Nucleus accumbens (tissue), 56 donors: ENCODE measurements at places on chromosomes 5 and 9.

DNA sequence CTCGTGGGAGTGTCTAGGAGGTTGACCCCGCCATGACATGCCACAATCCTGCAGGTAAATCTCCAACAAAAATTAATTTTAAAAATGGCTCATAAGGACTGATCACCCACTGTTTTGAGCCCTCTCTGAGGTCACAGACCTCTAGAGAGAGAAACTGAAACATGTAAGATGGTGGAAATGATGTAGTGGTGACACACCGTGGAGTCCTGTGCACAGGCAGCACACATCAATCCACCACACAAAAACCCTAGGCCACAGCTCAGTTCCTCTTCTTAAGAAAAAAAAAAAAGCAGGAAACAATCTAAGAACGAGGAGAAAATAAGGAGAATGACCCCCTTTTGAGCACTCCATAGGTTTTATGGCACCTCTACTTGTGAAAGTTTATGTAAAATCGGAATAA lies 93.8 kb upstream of the FAM120A start:
- DNase-seq: no peak

GRCh38 chr9:97811533-97812246 lies 41.3 kb upstream of the FOXE1 start:
- no peak for DNase-seq

DNA sequence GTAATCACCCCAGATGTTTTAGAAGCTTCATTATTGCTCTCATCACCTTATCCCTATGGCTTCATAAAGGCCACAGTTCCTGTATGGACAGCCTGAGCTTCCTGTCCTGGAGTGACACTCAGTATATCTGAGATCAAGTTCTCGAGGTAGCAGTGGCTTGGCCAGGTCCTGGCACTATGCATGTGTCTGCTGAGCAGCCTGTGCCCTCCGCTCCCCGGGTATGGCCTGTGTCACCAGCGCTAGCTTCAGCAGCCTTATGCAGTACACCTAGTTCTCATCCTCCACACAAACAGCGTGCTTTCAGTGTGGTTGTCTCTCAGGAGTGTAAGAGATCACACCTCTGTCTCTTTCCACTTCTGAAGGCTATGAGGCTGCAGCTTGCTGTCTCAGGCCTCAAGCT lies 514.7 kb downstream of the DIRAS2 start:
- DNase-seq: no peak

DNA sequence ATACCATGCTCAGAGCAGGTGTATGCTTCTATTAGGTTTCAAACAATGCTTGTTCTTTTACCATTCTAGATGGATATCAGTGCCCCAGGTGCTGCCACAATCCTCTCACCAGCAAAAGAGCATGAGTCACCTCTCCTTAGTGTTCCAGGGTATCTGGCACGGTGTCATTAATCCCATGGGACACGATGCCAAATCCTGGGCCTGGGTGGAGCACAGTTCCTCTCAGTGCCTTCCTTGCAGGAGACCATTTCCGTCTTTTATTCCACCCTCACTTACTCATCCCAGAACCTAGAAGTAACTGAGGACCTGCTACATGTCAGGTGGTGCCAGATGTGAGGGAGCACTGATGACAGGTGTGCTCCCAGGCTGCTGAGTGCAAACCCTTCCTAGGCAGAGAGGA lies 1.3 kb upstream of the OR13J1 start:
- DNase-seq: no peak

- no peak for DNase-seq
Observed at GRCh38 chr5:79973511-79973910, 17.6 kb downstream of the MTX3 start.

GRCh38 chr5:149299451-149300054 lies 27.9 kb downstream of the AFAP1L1 start:
- DNase-seq: no peak

DNA sequence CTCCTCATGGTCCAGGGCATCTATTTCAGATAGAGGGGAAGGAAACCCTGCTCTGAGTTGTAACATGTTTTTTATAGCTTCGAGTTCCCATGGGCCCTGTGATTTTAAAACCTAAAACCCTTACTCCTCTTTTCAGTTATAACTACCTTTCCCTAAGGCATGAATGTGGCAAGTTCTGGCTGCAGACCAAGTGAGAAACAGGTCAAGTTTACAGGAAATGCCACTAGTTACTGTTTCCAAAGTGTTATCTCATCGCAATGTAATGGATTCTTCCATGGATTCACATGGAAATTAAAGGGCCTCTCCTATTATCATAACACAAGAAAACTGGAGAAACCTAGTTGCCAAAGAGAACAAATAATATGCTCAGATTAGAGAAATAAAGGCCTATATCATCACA lies 574.5 kb upstream of the GRAMD2B start:
- no peak for DNase-seq

DNA sequence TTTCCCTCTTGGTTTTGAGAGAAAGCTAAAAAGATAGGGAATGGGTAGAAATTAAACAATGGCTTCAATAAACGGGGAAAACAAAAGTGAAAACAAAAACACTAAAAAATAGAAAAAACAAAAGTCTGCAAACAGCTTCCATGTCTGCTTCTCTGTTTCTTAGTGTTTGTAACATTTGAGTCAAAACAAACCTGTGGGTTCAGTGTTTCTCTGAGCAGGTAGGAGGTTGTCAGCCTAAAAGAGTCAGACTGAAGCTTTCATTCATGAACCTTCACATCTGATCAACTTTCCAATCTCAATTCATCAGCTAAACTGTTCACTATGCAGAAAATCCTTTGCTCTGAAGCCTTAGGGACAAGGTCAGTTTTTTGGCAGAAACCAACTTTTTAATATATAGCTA lies 102.5 kb upstream of the ADAMTS16 start:
- no peak for DNase-seq

DNA sequence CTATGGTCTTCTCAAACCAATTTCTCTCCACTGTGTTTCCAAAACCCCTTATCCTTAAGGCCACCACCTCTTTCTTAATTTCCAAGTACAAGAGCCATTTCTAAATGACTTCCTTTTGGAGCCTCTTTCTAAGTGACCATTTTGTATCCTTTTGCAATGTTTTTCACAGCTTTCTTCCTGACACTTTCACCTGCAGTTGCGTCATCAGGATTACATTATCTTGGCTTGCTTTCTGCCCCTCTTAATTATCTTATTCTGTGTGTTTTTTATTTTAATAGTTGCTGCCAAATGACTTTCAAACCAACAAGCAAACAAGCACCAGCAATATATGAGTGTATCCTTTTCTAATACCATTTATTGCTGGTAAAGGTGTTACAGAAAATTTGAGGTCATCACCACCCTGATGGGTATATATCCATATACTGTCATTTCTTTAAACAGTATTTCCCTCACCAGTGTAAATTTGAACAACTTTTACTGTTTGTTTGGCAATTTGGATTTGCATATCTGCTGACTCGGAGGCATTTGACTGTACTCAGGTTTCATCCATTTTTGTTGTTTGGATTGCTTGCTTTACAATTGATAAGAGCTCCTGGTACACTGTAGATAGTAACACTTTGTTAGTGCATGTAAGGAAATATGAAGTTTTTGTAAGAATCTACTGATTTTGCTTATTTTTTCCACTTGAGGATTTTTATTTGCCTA lies 5.4 kb upstream of the ANXA1 start:
- DNase-seq: no peak

DNA sequence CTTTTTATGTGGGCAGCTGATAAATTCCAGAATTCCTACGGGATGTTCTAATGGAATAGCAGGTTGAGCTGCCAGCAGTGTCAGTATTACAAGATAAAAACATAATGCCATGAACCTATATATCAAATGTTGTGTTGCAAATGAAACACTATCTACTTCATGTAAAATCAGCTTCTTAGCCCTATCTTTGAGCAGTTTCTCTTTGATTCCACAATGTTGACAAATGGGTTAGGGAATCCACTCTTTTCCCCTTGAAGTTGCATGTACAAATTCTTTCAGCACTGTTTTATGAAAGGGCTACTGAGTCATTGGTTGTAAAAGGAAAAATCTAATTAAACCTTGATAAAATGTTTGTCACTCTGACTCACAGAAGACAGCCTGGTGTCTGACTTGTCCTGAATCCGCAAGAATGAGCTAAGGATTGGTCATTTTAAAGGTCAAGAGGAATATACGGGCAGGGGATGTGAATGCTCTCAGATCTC lies 950.6 kb upstream of the NUDT12 start:
- no peak for DNase-seq

DNA sequence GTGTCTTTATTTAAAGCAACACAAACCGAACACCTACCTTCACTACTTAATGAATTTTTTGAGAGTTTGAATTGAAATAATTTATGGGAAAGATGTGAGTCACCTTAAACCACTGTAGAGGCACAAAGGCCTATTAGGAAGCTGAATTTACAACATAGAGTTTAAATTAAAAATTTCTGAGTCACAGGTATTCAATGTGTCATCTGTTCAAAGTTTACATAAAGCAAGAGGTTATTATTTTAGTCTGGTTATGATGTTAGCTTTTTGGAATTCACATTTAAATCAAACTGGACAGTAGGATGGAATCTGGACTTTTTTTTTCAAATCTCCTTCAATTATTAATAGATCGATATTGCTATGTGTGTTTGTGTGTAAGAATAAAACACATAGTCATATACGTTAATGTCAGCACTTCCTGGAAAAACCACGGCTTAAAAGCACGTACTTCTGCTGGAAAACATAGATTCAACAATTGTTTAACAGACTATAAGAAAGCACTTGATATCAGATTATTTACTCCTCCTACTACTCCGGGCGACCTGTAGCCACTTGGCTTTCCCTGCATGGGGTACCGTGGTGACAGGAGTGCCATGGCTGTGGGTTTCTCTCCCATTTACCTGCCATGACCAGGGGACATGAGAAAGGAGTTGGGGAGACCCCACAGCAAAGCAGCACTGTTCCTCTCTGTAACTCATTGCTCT lies 638.6 kb downstream of the SEMA5A start:
- no peak for DNase-seq

- no peak for DNase-seq
Observed at GRCh38 chr5:160555971-160556631, 134.4 kb downstream of the PTTG1 start.

DNA sequence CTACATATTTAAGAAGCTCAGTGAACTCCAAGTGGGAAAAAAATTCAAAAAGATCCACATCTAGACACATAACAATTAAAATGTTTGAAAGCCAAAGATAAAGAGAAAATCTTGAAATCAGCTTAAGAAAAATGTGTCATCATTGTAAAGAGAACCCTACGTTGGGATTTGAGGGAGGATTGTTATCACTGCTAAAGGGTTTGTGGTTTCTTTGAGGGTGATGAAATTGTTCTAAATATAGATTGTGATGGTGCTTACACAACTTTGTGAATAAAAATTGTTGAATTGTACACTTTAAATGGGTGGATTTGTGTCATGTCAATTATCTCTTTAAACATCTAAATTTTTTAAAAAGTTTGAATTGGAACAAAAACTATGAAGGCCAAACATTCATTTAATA lies 92.2 kb upstream of the ADAMTS19 start:
- DNase-seq: no peak

- DNase-seq: no peak
Observed at GRCh38 chr9:122281368-122281767, 16.7 kb downstream of the MRRF start.

DNA sequence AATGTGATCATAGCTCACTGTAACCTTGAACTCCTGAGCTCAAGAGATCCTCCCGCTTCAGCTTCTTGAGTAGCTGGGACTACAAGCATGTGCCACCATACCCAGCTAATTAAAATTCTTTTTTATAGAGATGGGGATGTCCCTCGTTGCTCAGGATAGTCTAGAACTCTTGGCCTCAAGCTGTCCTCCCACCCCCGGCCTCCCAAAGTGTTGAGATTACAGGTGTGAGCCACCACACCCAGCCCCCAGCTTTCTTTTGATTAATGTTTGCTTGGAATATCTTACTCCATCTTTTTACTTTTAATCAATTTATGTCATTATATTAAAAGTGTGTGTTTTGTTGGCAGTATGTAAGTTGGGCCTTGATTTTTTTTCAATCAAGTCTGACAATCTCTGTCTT lies 59.4 kb upstream of the EXOC3 start:
- no peak for DNase-seq

DNA sequence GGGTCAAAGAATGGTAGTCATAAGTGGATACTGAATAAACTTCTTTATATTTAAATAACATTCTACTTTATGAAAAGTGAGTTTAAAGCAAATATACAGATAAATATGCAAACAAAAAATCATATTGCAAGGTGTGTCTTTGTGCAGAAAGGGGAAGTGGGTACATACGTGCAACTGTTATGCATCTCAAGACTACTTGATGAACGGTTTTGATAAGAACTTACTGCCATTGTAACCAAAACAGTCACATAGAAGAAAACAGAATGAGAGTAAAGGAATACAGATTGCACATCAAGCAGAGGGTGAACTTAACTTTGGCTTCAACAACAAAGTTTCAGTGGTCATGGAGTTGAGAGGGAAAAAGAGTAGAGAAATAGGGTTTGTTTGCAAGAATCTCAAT lies 9.9 kb downstream of the CAMK4 start:
- DNase-seq: no peak

DNA sequence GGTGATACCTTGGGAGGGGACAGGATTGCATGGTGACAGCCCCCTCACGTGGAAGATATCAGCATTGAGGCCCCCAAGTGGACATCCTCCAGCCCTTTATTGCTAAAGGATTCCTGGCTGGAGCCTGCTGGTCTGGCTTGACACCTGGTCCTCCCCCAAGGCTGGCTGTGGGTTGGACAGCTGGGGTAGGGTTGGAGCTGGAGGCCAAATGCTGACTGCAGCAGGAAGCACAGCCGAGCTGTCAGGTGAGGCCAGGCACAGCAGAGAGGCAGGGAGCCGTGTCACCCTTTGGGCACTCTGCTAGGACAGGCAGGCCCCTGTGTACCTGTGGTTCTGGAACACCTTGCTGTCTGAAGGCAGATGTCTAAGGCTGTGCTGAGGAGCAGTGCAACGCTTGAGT lies 2.2 kb downstream of the CACFD1 start:
- DNase-seq: no peak

- no peak for DNase-seq
Observed at GRCh38 chr5:354581-355378, 33.3 kb downstream of the AHRR start.

- no peak for DNase-seq
Observed at GRCh38 chr5:144265643-144266247, 95.1 kb downstream of the KCTD16 start.

DNA sequence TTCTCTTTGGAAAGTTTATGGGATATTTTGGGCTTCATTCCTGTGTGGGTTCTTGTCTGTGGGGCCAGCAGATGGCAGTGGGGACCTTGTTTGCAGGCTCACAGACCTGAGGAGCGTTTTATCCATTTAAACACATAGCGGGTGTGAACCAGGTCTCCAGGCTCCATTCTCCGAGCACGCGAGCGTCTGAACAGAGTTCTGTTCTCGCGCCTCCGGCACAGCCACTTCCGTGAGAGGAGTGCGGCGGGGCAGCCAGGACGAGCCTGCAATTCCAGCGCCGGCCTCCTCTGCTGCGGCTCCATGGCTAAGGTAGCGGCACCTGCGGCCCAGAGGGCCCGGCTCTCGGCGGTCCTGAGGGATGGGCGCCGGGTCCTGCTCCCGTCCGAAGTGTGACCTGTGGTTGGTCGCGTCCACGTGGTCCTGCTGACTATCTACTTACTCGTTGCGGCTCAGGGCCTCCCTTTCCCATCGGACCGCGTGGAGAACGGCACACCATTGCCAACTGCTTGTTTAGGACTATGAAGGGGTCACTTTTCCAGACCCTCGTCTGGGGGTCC lies 7.3 kb downstream of the NRARP start:
- DNase-seq: no peak
